ENCODE measurements at places on chromosomes 16 and 17.

DNA sequence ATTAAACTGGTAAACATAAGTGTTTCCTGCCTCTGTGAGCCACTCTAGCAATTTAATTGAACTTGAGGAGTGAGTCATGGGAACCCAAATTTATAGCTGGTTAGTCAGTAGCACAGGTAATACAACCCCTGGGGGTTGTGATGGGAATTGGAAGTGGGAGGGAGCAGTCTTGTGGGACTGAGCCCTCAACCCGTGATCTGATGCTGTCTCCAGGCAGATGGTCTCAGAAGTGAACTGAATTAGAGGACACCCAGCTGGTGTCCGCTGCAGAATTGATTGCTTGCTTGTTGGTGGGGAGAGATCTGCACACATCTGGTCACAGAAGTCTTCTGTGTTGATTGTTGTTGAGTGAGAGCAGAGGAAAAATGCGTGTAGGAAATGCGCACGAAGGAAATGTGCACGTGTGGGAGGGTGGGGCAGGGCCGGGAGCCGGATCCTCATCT is 7.7 kb upstream of the ST6GALNAC2 start:
- DNase-seq: no peak

DNA sequence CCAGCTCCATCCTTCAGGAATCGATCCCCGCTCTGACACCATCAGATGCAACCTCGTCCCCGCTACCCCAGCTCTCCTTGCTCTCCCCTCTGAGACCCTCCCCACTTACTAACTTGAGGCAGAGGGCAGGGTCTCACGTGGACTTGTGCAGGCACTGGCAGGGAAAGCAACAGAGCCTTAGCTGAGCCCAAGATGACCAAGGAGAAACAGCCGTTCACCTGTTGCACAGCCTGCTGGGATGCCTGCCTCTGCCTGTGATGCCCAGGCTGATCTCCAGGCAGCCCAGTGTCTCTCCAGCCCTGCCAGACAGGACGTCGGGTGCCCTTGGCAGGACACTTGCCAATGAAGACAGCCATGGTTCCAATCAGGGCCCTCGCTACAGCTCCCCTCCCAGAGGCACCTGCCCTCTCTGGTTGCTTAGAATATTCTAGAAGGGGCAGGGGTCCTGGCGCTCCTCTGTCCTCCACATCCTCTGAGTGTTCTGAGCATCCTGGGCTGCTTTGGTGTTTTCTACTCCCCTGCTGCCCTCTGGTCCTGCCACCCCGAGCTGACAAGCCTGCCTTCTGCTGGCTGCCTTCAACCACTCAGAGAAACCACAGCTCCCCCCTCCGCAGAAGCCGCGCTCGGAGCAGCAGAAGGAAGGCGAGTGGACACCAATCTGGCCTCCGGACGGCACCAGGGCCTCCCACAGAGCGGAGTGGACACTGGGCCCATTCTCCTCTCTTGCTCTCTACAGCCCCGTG is 6.7 kb downstream of the CEP295NL start:
- no peak for DNase-seq

DNA sequence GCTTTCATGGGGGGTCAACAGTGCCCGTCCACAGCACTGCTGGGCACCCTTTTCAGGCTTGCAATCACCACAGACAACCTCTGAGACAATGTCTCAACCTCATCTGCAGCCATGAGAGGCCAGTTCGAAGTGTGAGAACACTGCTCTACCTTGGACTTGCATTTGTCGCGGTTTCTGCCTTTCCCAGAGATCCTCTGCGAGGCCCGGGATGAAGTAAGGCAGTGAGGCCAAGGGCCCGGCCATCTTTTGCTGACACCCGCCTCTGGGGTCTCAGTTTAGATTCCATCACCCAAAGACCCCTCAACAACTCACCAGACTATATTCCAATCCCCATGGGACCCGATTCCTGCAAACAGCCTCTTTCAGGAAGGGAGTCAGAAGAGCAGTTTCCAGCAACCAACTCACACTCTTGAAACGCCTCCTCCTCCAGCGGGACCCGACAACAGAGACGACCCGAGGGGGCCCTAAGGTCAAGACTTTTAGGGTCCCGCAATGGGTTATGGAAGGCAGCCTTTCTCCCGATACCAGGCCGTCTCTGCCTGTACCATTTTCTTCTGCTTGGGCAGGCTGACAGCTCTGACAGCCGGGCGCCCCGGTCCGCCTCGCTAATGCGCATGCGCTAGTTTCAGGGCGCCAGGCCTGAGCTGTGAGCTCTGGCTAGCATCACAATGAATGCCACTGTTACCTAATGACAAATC is 576.0 kb downstream of the KCNJ18 start:
- no peak for DNase-seq

GRCh38 chr17:27733773-27734172 is 66.6 kb downstream of the NOS2 start:
- no peak for DNase-seq

DNA sequence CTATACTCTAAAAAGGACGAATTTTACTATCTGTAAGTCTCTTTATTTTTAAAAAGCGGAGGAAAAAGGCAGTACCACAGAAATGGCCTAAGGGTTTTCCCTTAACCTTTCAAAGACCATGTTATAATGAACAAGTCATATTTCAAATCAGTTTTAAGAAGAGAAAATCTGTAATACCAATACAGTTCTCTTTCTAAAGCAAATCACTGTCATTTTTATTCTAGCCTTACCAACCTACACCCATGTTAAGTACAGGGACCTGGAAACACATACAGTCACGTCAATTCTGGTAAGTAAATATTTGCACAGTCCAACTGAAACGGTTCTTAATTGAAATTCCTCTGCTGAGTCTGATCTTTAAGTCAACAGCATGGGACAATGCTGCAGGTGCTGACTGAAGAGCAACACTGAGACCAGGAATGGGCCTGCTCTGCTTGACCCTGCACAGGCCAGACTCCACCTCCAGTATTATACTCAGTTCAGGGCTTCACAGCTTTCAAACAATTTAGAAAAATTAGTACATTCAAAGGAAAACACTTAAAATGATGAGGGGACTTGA is 20.2 kb downstream of the MBTPS1 start:
- no peak for DNase-seq

DNA sequence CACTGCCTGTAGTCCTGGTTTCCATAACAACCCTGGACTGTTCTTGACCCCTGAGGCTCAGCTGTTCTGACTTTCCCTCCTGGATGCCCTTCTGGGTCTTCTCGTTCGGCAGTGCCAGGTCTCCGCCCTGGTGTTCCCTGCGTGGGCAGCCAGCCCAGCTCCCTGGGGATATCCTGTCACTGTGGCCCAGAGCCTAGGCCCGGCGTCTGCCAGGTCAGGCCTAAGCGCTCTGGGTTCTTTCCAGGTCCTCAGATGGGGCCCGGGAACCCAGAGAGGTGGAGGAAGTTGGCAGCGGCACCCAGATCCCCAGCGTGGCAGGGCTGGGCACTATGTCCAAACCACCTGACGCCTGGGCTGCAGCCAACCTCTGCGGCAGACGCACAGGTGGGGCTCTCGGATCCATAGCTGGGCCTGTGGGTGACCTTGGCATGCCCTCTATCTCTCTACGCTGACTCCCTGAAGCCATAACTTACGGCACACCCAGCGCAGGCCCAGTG is 12.5 kb upstream of the ATP2A3 start:
- no peak for DNase-seq

Measured in activated CD4-positive, alpha-beta T cell treated with anti-CD3 and anti-CD28 coated beads, Interleukin-2, amount 10 ng/mL, durations not matched to agents 7 days and 5 days (primary cell).